AG09309 (cell line): ENCODE measurements at places on chromosomes 6 and 20.

GRCh38 chr6:87366899-87367298, 22.3 kb downstream of the C6orf163 start:
- DNase-seq = no peak

DNA sequence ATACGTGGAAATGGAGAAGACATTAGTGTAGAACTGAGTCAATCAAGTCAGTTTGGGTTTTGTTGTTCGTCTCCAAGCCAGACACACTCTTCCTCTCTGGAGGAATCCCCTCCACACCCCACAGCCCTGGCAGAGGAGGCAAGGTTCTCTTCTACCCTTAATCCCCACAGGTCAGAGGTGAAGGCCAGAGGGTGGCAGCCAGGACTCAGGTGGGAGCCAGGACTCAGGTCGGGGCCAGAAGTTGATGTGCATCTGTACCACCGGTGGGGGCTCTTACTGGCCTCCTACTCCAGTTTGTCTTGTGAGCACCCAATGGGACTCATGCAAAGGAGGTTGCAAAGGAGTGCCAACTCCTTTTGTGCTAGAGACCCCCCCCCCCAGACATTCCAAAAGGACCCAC, 126.4 kb downstream of the TBXT start:
- no peak for DNase-seq

GRCh38 chr6:45710304-45710821, 305.3 kb downstream of the CLIC5 start:
- DNase-seq = no peak

DNA sequence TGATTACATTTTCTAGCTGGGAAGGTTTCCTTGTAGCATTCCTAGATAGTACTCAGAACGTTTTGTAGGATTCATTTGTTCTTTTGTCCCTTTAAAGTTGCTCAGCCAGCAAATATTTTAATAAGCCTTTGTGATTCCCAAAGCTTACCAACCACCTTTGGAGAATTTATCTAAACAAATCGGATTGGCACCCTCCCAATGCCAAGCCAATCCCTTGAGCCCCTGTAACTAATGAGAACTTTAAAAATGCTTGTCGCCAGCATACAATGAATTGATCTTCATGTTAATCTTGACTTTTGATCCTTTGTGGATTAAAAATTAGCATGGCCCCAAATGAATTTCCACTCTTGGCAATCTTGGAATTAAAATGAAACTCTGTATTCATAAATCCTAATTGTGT, 559.5 kb downstream of the UTRN start:
- DNase-seq = no peak

- DNase-seq = no peak
Observed at GRCh38 chr20:31974951-31975487, 7.1 kb downstream of the XKR7 start.

- no peak for DNase-seq
Observed at GRCh38 chr6:85472744-85473143, 22.9 kb downstream of the NT5E start.

GRCh38 chr6:22227824-22228610, 68.8 kb downstream of the PRL start:
- DNase-seq = no peak

DNA sequence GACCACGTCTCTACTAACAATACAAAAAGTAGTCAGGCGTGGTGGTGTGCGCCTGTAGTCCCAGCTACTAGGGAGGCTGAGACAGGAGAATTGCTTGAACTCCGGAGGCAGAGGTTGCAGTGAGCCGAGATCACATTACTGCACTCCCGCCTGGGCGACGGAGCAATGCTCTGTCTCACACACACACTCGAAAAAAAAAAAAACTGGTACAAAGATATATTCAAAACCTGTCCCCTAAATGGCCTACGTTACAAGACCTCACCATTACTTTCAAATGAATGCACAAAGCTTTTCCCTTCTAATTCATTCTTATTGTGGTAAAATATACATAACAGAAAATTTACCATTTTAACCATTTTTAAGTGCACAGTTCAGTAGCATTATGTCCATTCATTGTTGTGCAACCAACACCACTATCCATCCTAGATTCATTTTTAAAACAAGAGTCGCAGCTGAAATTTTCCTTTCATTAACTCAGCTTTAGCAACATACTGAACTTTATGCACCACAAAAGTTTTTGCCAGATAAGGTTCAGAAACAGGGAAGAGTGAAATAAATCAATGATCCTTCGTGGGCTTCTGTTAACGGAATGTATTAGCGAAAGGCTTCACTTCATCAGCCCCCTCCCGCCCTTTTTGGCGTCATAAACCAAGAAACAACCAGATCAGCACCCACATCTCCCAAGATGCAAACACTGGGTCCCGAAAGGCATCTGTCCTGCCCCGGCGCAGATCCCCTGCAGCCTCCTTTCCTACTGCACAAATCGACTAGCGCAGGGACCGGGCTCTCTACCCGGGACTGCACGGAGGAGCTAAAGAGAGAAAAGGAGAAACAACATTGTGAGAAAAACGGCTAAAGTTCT, 825 bp upstream of the FAM135A start:
- no peak for DNase-seq

DNA sequence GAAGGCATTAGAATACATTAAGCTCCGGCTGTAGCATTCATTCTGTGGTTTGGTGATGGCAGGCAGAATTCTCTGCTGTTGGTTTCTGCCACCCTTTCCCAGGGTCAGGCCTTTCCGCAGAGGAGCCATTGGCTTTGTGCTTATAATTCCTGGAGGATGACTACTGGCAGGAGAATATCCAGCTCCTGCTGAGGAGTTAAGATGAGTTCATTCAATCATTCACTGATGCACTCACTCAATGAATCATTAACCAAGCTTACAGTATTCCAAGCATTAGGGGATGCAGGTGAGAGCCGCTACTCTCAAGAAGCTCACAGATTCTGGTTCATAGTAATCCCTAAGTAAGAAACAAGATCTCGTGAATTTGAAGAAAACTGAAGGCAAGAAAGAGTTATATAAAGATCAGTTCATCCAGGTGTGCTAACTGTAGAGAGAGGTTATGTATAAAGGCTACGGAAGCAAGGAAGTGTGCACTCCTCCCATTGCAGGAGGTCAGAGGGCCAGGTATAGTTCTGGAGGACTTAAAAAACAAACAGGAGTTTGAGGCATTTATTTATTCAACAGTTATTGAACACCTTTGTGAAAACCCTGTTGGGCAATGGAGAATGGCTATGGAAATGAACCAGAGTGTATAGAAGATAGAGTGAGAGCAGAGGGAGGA, 75.5 kb downstream of the HMGN3 start:
- no peak for DNase-seq

DNA sequence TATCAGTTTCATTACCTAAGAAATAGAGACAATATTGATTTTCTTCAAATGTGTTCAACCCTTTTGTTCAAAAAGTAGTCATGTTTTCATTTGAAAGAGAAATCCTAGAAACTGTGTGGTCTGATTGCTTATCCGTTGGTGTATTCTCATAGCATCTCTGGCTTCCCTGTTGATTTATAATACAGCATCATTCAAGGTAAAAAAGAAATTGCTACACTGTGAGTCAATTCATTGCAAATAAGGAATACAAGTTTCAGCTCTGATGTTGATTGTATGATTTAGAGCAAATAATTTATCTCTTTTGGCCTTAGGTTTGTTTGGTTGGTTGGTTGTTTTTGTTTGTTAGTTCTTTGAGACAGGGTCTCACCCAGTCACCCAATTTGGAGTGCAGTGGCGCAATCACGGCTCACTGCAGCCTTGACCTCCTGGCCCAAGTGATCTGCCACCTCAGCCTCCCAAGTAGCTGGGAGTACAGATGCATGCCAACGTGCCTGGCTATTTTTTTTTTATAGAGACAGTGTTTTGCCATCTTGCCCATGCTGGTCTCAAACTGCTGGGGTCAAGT, 185.5 kb upstream of the TNFAIP3 start:
- DNase-seq = no peak

GRCh38 chr20:56237335-56237734, 11.2 kb upstream of the MC3R start:
- DNase-seq = no peak

GRCh38 chr6:142886431-142887170, 58.4 kb downstream of the HIVEP2 start:
- DNase-seq = no peak

GRCh38 chr6:128167552-128167951, 266.7 kb upstream of the THEMIS start:
- DNase-seq = no peak

DNA sequence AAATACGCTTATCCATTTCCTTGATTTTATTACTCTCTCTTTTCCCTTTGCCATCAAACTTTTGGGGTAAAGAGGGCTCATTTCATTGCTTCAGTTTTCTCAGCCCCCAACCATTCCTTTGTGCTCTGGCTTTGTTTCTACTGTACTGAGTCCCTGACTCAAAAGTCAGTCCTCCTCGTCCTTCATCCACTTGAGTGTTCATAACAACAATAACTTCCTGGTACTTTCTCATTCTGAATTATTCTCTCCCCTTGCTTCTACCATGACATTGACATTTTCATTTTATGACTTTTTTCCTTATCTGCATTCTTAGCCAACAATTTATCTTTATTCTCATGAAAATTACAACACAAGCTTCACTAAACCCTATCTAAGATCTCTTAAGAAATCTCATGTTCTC, 911 bp downstream of the ENPP3 start:
- no peak for DNase-seq

GRCh38 chr20:49288250-49288751, 10.4 kb upstream of the ZNFX1 start:
- no peak for DNase-seq

DNA sequence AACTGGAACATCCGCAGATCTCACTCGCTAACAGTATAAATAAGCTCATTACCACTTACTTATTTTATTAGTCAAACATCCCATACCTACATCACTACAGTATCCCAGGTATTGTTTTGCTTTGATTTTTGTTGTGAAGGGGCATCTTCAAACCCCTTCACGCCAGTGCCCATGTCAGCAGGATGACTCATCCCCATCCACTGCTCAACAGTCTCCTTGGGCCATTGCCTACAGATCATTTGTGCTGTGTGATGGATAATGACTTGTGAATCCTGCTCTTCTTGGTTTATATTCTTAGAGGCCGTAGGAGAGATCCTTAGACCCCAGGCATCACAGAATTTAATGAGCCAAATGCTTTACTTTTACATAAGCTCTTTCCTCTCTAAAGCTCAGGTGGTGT, 8.5 kb upstream of the SIRT5 start:
- no peak for DNase-seq

DNA sequence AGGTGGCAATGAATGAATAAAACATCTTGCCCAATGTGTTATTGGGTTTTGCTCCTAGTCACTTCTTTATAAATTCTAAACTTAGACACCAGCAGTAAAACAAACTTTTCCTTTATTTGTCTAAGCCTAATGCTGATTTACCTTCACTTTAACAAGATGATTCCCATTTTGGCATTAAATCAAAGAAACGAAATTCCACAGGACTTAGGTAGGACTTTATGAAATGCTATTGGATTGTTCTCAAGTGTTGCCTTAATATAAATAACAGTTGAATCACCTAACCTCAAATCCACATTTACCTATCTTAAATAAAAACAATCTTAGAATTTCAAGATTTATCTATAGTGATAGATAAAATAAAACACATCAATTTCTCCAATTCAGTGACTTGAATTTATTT, 831.8 kb downstream of the EPHA7 start:
- DNase-seq = no peak

DNA sequence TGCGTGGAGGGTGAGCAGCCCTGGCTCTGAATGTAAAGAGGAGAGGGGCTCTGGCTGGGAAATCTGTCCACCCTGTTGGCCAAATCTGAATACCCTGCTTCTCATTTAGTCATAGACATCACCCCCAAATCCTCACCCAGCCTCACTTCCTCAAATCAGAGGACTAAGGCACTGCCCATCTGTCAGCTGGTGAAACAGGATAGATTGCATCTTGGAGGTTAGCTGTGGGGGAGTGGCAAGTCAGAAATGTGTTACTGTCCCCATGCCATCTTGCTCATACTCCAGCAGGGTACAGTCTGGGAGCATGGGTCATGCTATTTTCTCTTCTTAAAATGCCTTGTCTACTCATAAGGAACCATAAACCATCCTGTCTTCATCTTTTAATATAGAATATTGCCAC, 9.5 kb upstream of the DTNBP1 start:
- no peak for DNase-seq

DNA sequence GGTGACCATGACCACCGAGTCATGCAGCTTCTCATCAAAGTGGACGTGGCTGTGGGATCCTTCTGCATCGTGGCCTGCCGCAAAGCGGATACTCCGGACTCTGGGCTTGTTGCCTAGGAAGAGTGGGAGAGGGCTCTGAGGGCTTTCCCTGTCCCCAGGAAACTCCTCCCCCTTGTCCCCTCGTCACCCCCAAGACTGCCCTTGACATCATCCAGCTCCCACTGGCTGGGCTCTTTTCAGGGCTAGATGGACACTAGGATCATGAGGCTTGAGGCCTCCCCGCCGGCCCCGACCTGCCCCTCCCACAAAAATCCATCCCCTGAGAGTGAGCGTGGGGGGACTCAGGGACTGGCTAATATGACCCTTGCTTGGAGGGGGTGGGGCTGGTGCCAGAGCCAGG, 9.0 kb downstream of the ADISSP start:
- DNase-seq = no peak
